ENCODE measurements at places on chromosomes 5 and 9. TPM values are rescaled to one million over a fixed set of nuclear protein-coding genes. Genes with fewer than 3 reads are reported as not detected.
A peak's percentile ranks its signal among the peaks of the same experiment; 100 is the strongest.

DNA sequence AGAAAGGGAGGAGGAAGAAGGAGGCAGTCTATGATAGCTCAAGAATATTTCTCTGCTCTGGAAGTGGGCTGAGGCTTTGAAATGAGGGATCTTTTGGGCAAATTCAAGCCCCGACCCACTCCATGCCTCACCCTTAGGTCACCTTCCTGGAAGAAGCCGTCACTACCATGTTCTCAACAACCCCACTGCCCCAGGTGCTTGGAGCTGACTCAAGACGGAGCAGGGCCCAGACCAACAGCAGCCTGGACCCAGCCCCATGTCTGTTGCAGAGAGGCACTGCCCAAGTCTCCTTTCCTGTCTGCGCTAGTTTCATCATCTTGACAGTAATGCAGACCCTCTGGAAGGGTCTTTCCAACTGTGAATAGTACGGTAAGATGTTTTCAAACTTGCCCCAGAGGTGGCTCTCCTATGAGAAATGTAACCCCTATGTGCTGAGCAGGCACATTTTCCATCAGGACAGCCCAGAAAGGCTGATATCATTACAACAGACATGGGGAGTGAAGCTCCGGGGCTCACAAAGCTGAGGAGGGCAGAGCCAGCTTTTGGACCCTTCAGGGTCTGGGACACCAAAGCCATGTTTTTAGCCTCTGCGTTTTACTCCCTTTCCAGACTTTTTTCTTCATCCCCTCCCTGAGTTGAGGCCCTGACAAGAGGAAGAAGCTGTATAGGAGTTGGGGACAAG lies 128.2 kb upstream of the LARP1 start:
- DNase-seq: no peak

DNA sequence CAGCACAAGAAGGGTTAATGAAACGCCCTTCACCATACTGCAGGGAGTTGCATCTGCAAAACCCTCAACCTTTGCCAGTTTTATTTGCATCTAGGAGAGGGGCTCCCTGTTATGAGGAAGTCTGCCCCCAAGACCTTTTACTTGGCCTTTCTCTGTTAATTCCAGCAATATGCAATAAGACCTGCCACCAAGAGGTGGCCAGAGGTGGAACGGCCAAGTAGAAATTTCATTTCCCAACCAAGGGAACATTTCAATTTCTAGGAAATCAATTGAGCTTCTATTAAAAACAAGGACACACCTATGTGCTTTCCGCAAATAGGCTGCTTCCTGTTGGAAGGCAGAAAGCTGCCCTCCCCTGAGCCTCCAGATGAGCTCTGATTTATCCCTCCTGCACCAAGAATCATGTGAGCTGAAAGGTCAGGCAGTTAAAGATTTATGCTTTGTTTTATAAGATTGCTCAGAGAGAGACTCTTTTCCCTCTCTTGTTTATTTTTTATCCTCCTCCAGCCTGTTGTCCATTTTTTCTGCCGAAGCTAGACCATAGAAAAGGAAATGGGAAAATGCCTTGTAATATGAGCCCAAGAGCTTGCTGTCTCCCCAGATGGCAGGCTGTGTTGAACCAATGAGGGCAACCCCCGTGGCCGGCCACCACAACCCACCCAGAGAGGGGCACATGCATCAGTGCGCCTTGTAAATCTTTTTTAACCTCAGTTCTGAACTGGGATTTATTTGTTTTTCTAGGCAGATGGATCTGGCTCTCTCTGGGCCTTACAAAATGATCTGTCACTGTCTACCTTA lies 572.8 kb downstream of the TLE1 start:
- peak; percentile 36 for DNase-seq

GRCh38 chr9:98884849-98885248 lies 58.9 kb upstream of the COL15A1 start:
- no peak for DNase-seq

- no peak for DNase-seq
Observed at GRCh38 chr5:77629509-77630113, 8.9 kb downstream of the OTP start.

- DNase-seq: no peak
Observed at GRCh38 chr9:26053954-26054353, 375.7 kb upstream of the TUSC1 start.

DNA sequence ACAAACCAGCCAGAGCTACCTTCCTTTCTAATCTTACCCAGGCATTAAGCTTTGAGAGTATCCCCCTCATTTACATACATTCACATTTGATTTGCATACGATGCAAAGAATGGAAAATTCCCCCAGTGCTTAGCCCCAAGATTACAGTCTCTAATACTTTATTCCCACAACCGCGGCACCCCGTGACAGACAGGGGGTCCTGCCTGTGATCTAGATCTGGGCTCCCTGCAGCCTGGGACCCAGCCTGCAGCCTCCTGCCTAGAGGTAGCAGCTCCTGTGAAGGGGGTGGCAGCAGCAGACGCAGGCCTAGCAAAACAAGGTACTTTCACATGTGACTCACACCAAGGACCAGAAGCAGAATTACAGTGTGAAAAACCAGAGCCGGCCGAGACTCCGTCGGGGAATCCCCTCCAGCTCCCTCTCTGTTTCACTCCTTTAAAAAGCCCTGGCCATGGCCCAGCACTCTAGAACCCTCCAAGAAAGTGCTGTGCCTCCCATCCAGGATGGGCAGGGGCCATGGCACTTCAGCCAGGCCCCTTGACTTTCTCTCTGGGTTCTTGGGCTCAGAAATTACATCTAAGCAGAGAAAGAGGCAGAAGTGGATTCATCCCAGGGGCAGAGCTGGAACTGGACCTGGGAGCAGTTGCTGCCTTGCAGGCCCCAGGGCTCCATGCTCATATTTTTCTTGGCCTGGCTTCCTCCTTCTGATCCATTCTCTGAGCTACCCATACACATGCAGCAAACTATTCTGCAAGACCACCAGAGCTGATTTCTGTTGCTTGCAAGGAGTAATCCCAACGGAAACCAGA lies 14.0 kb upstream of the TCF7 start:
- DNase-seq: no peak

DNA sequence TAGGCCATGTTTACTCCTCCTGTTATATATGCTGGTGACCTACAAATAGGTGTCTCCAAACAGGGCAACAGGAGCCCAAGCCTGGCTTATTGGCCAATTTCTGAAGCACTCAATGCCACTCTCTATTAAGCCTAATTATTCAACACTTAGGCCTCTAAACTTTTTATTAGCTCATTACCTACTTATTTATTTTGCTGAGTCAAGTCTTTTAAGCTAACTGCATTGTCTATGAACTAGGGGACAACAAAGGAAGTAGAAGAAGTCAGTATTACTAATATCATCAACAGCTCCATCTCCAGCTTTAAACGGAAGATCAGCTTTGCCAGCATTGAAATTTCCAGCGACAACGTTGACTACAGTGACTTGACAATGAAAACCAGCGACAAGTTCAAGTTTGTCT lies 28.2 kb downstream of the GABRP start:
- no peak for DNase-seq

DNA sequence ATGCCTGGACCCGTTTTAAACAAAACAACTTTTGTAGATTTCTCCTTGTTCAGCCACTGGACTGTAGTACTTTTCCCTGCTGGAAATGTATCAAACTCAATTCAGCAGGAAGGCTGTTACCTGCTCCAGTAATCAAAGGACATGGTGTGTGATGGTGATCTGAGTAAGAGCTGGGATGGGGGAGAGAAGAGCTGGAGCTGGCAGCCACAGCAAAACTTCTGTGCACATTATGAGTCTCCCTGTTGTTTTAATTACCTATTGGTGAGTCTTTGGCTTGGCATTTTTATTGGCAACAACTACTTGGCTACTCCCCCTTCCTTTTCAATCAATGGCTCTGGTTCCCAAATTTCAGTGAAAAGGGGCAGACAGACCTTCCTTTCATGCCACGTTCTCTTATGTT lies 9.7 kb downstream of the NREP start:
- no peak for DNase-seq

DNA sequence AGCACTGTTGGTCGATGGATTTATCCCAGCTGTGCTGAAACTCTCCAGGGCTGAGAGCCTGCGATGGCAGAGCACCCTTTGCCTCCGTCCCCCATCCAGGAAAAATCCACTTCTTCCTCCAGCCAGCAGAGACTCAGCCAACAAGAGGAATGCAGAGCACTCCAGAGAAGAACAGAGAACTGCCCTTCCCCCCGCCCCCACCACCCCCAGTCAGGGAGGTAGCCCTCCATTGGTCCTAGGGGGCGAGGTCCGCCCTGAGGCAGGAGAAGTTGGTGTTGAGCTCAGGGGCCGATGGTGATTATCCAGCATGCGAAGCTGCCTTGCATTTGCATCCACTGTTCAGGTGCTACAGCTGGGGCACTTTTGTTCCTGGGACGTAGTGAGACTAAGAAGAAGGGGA lies 9.0 kb downstream of the TLX3 start:
- no peak for DNase-seq

GRCh38 chr5:2633992-2634391 lies 117.5 kb downstream of the IRX2 start:
- no peak for DNase-seq

- DNase-seq: peak; percentile 40
Observed at GRCh38 chr5:55033568-55033967, 9.5 kb downstream of the GZMK start.

- DNase-seq: no peak
Observed at GRCh38 chr5:35285435-35285834, 55.1 kb upstream of the PRLR start.

Gene INSL4
- total RNA-seq: not detected

Gene SLC1A3
- 25.3 TPM for total RNA-seq

Gene COL23A1
- total RNA-seq: 0.19 TPM

Gene GPRIN1
- 9.6 TPM for total RNA-seq

Gene FCN2
- total RNA-seq: not detected

Gene CAPSL
- not detected for total RNA-seq
